ENCODE measurements at places on chromosomes 3 and 15.

DNA sequence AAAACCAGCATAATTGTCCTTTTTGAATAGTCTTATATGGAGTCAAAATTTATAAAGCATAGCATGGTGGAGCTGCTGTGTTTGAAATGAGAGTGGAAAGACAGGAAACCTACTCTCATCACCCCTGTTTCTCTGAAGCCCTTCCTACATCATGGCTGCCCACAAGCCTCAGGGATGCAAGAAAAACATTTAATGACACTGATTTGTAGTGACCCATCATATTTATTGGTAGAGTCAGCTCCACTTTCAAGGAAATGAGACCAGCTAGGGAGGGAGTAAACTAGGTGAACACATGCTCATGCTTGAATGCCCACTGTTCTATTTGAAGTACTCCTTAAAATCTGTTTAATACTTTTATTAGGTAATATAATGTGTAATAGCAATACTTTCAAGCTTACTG, 494.3 kb upstream of the KCNMB2 start:
- no peak for DNase-seq

DNA sequence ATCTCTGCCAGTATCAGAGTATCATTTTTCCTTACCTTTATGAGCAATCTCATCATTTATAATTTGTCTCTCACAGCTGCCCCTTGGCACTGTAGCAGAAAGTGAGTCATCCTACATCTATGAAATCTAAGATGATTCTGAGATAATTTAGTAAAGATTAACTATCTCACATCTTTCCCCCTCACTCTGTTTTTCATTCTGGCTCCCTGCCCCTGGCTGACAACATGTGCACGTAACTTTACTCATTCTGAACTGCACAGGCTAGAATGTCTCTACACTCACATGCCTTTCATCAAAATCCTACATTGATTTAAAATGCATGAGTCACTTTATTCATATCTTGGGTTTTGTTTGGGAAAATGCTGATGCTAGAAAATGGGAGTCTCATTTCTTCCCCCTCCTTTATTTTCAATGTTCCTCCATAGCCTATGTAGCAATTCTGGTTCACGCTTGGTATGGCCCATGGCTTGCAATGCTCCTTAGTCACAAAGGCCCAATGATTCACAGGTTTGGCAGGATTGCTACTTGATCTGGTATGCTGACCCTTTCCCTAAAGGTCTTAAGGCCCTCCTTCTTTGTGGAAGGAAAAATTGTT, 838.5 kb downstream of the TUSC7 start:
- no peak for DNase-seq

DNA sequence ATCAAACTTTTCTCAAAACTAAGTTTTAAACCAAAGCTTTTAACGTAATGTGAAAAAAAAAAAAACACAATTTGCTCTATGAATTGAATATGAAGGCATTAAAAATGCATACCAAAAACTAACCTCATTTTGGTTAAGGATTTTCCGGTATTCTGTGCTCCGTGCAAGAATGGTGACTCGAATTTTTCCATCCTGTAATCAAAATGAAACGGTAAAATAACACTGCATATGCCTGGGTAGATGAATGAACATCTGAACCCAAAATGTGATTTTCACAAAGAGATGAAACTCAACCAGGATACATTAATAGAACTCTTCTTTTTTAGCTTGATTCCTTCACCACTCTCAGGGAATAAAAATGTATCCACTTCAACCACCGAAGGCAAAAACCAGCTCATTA, 26.2 kb downstream of the EOGT start:
- no peak for DNase-seq

GRCh38 chr3:127275287-127275781, 12.5 kb downstream of the PRR20G start:
- no peak for DNase-seq

- no peak for DNase-seq
These were observed 43.4 kb downstream of the SNAPC5 start for GRCh38 chr15:66454143-66454542.

All from activated CD8-positive, alpha-beta T cell treated with anti-CD3 and anti-CD28 coated beads for 36 hours (primary cell).